ENCODE measurements at places on chromosomes 12 and 14. TPM values are rescaled to one million over a fixed set of nuclear protein-coding genes. Genes with fewer than 3 reads are reported as not detected.

The TMTC1 gene
- total RNA-seq: 83.9 TPM

The TXNDC16 gene
- 7.2 TPM for total RNA-seq

The BBOF1 gene
- 5.8 TPM for total RNA-seq

The C12orf54 gene
- total RNA-seq: not detected

The TMEM229B gene
- total RNA-seq: 1.8 TPM

The ADAM20 gene
- 1.4 TPM for total RNA-seq

The TCL1B gene
- total RNA-seq: not detected

The GOLGA3 gene
- total RNA-seq: 66.0 TPM

The PSME1 gene
- 158 TPM for total RNA-seq

The PLA2G1B gene
- total RNA-seq: not detected

The C12orf50 gene
- not detected for total RNA-seq

The TAS2R46 gene
- 1.5 TPM for total RNA-seq

The KRT8 gene
- 92.8 TPM for total RNA-seq

The VRTN gene
- total RNA-seq: not detected

The CCDC175 gene
- not detected for total RNA-seq

The RNU6-7 gene
- not detected for total RNA-seq

The TSPAN11 gene
- 0.12 TPM for total RNA-seq

The APAF1 gene
- 13.0 TPM for total RNA-seq

The NDUFA9 gene
- total RNA-seq: 33.1 TPM

The NGB gene
- not detected for total RNA-seq

The APOF gene
- total RNA-seq: not detected

The CARMIL3 gene
- 0.06 TPM for total RNA-seq

The SBNO1 gene
- 26.4 TPM for total RNA-seq

The ANKS1B gene
- total RNA-seq: 26.4 TPM

The IRF9 gene
- total RNA-seq: 91.9 TPM

The FGD4 gene
- total RNA-seq: 54.8 TPM

The RNASE3 gene
- total RNA-seq: not detected

The PLD4 gene
- 0.37 TPM for total RNA-seq

The KRT74 gene
- not detected for total RNA-seq

The BMAL2 gene
- 1.2 TPM for total RNA-seq

All from omental fat pad (tissue), 4 donors.